ENCODE measurements at places on chromosomes 5 and 9.

DNA sequence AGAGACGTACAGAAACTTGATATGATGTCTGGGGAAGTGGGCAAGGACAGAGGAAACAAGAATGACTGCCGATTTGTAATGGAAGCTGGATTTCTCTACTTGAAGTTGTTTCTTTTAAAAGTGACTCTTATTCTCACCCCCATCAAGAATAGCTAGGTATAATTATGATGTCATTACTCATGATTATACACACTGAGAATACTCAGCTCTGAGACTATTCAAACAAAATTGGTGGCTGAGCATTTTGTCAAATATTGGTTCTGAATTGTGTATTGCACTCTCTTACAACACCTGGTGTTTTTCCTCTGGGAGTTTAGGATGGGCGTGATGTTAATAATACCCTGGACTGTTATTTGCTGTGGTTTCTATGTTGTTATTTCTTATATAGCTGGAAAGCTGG, 46.3 kb downstream of the MAST4 start:
- no peak for DNase-seq

DNA sequence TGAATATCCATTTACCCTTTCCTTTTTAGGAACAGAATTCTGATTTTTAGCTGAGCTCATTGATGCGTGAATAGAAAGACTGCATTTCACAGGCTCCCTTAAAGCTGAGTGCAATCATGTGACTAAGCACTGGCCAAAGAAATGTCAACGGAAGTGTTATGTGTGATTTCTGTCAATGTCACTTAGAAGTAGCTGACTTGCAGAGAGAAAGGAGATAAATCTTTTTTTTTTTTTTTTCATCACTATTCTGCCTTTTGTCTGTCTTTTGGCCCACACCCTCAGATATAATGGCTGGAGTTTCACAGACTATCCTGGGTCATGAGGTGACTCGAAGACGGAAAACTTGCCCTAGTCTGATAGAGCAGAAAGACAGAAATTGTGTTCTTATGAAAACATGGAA, 39.3 kb upstream of the SLC27A6 start:
- DNase-seq: no peak

GRCh38 chr9:136020206-136020605, 59.0 kb upstream of the UBAC1 start:
- no peak for DNase-seq

- DNase-seq: no peak
These were observed 421.0 kb downstream of the KDM4C start for GRCh38 chr9:7178729-7179128.

DNA sequence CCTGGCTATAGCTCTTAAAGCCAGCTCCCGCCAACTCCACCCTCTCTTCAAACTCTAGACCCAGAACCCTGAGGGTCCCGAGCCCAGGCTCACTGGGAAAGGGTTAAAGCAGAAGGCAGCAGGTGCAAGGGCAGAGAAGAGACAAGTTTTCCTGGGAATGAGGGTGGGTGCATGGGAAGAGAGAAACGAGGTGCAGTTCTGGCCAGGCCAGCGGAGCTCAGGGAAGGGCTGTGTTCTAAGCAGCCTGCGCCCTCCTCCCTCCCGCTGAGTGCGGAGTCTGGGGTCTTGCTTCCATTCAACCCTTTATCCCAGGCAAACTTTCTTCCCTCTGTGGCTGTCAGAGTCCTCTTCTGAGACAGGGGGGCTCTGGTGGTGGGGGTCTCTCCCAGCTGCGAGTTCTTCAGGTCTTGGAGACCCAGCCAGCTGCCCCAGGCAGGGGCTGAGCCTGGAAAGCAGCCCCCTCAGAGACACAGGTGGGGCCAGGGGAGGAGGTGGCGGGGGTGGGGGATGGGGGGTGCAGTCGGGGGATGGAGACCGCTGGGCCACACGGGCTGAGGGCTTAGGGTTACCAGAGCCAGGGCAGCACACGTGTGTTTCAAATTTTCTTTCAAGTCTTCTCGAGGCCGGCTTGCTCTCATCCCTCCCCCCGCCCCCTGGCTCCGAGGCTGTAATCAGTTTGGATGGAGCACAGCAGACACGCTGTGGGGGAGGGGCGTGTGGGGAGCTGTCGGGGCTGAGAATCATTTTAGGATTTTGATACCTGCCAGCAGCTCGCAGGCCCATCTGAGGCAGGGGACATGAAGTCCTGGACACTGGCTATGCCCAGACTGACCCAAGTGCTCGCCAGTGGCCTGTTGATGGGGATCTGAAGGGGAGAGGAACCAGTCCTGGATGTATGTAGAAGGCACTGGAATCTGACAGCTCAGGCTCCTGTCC, 169.6 kb upstream of the SMIM23 start:
- no peak for DNase-seq

- no peak for DNase-seq
These were observed 361.2 kb upstream of the TRPC7 start for GRCh38 chr5:136726506-136726905.

DNA sequence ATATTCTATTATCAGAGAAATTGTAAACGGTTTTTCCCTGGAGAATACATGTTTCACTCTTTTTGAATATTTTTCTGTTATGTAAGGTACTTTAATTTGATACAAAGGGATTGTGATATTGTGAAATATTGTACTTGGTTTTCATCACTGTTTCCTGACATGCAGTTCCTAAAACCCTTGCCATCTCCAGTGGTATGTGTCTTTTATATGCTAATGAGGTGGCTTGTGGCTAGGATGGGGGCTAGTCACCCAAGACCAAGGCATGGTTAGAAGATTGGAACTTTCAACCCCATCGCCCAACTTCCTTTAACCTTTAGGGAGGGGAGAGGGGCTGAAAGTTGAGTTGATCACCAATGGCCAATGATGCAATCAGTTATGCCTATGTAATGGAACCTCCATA, 160.6 kb downstream of the TAF11L14 start:
- no peak for DNase-seq

DNA sequence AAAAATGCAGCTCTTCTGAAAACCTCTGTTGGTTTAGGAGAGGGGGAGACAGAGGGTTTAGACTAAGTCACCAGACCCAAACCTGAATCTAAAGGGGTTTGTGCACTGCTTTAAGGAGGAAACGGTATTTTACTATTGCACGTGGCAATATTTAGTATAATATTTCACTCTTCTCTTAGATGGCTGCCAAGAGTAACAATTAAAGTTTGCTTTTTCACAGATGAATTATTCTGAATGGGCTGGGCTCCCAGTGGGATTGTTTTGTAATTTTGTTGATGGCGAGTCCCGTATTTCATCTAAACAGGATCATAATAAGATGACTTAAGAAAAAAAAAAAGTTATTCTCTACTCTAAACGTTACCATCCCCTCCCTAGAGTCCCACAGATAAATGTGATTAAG, 245.4 kb downstream of the PCSK5 start:
- DNase-seq: no peak

- no peak for DNase-seq
These were observed 611.0 kb upstream of the KLF4 start for GRCh38 chr9:108100571-108100970.

GRCh38 chr5:143094087-143094521, 309.4 kb downstream of the NR3C1 start:
- DNase-seq: peak; percentile 65

- no peak for DNase-seq
These were observed 12.5 kb downstream of the RAB24 start for GRCh38 chr5:177290816-177291596.

DNA sequence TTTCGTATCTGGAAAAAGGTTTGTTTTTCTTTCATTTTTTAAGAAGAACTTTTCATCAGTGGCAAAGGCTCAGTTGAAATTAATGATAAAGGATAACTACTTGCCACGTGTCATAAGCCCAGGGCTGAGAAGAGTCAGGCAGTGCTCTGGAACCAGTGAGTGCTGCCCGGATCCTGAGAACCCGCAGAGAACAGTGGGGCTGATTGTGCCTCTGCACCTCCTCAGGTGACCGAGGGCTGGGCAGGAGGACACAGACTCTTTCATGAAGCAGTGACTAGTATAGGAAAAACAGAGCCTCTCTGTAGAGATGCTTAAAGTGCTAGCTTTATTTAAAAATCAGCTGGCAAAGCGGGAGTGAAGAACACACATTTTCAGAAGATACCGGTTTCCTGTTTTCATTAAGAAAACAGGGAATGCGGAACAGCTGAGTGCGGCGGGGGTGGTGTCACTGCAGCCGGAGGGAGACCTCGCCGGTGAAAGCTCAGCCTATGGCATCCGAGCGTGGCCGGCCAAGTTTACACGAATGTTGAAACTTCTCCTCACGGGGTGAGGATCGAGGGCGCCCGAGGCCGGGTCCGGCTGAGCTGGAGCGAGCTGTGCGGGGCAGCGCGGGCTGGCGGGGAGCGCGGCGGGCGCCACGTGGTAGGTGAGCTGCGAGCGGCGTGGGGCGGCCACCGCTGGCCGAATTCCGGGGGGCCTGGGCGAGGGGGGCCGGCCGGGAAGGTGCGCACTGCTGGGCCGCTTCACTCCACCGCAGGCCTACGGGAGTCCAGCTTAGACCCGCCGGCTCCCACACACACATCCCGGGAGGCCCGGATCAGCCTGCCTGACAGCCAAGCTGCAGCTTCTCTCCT, 134.7 kb upstream of the DMRT1 start:
- peak; percentile 70 for DNase-seq

- DNase-seq: no peak
These were observed 407.3 kb downstream of the DMRT2 start for GRCh38 chr9:1457460-1457859.

GRCh38 chr5:80781356-80781755, 126.6 kb upstream of the DHFR start:
- peak; percentile 34 for DNase-seq

- no peak for DNase-seq
These were observed 99.4 kb downstream of the OXCT1 start for GRCh38 chr5:41770799-41771198.

- peak; percentile 80 for DNase-seq
These were observed 106.2 kb downstream of the KLHL3 start for GRCh38 chr5:137629646-137630045.

GRCh38 chr5:88671505-88672499, 211.2 kb downstream of the MEF2C start:
- DNase-seq: no peak

- no peak for DNase-seq
These were observed at the start of gene NMUR2 for GRCh38 chr5:152405145-152405544. TSS of gene NMUR2 (minus strand) at chr5:152405279. CDS start at chr5:152405113, 166 bp downstream.

GRCh38 chr9:27204578-27204977, 92.4 kb downstream of the EQTN start:
- no peak for DNase-seq

- DNase-seq: no peak
These were observed 50.5 kb downstream of the PSD2 start for GRCh38 chr5:139845846-139846681.

GRCh38 chr5:127203818-127204217, 86.8 kb upstream of the MEGF10 start:
- DNase-seq: peak; percentile 77

GRCh38 chr5:68740226-68740910, 353.4 kb upstream of the SLC30A5 start:
- DNase-seq: no peak

GRCh38 chr9:69502671-69503301, 169.4 kb downstream of the APBA1 start:
- DNase-seq: peak; percentile 64

DNA sequence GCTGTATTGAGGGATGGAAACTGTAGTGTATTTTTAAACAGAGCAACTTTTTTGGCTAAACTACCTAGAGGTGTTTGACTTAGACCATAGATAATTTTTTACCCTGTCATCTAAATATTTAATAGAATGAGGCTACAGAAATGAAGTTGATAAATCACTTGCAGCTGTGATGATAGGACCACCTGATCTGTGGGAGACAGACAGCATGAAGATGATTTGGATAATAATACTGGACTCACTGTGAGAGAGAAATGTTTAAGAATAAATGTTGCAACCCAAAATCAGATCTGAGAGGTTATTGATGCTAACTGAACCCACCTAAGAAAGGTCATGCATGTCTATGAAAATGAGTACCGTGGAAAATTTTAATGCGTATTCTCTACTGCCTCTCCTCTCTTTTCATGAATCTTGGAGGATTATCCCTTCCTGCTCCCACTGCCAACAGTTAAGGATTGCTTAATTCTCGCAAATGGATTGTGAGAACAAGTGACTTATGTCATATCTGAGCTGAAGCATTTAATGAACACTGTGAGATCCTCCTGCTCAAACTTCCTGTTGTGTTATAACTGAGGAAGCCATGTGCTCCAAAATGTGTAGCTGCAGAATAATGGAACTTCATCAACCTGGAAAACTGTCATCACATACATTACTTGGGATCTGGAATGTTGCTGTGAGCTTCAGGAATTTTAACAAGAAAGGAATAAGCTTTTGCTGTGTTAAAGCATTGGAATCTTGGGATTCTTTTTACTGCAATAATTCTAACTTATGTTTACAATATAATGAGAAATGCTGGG, 617.9 kb upstream of the CDH18 start:
- peak; percentile 55 for DNase-seq

DNA sequence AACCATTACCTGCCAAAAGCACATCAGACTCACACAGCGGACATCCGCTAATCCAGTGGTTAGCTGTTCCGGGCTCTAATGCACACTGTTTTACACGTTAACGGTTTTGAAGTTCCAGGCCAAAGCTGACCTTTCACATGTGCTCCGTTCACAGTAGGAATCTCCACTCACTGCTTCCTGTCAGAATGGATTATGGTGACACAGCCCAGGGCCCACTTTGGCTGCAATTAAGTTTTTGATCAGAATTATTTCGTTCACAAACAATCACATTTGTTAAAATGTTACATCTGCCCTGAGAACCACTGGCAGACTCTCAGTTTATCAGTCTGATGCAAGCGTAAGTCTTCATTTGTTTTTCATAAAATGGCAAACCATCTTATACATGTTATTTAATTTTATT, 30.2 kb upstream of the CATSPER3 start:
- no peak for DNase-seq

- DNase-seq: no peak
These were observed 52.8 kb downstream of the VCAN start for GRCh38 chr5:83524345-83524744.
